HFF-Myc (cell line): ENCODE measurements at places on chromosomes 5 and 9.

GRCh38 chr5:57232293-57233033 lies 58.6 kb downstream of the GPBP1 start:
- DNase-seq = no peak

- DNase-seq = no peak
Observed at GRCh38 chr5:93602241-93603077, 19.4 kb downstream of the NR2F1 start.

DNA sequence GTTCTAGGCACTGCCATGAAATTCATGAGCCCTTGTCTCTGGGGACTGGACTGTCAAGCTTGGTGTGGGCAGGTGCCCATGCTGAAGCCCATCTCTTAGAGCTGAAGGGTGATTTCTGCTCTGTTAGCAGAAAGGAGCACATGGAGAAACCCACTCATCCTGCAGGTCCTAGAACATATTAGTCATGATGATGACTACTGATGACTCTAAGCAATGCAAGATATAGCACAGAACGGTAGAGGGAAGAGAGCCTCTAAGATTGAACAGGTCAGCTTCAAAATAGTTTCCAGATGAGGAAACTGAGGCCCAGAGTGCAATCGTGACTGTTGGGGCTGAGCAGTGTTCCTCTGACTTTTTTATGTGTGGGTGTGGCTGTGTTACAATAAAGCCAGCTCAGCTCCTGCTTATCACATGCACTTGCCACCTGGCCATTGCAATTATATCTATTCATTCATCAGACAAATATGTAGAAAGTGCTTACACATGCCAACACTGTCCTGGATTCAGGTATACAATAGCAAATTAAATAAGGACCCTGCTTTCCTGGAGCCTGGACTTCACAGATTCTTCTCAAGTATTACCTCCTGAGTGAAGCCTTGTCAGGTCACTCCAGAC lies 140.2 kb upstream of the BRINP1 start:
- DNase-seq = no peak

- DNase-seq = no peak
Observed at GRCh38 chr9:100112677-100113336, 13.8 kb downstream of the INVS start.

DNA sequence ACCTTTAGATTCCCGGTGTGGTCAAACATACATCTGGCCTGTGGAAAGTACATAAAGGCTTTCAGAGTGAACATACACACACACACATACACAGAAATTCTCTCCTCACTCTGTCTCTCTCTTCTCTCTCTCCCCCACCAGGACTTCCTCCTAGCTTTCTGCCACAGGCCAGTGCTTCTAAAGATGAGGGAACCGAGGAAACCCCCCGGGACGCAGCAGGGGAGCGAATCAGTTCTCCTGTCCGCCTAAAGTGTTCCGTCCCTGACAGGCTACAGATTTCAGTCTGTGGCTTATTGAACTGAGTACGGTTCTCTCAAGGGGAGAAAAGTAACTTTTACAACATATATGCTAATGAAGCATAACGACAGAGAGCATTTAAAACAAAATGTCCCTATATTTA lies 75.8 kb downstream of the MED27 start:
- no peak for DNase-seq

DNA sequence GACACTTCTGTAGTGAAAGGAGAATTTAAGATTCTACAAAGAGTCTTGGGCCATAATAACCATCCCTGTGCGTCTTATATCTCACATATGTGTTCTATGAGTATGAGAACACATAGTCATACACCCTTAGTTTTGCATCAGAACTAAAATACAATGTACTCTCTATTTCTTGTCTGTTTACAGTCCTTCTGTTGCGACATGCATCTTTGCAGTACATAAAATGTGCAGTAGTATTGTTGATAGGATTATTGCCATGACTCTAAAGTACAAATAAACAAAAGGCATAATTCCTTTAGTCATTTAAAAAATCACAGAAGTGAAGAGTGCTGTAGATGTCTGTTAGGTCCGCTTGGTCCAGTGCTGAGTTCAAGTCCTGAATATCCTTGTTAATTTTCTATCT lies 201.9 kb downstream of the NR3C1 start:
- no peak for DNase-seq

GRCh38 chr9:83056174-83056573 lies 6.8 kb downstream of the RASEF start:
- DNase-seq = no peak

- DNase-seq = peak; percentile 53
Observed at GRCh38 chr9:34070606-34071324, 22.1 kb upstream of the UBAP2 start.

DNA sequence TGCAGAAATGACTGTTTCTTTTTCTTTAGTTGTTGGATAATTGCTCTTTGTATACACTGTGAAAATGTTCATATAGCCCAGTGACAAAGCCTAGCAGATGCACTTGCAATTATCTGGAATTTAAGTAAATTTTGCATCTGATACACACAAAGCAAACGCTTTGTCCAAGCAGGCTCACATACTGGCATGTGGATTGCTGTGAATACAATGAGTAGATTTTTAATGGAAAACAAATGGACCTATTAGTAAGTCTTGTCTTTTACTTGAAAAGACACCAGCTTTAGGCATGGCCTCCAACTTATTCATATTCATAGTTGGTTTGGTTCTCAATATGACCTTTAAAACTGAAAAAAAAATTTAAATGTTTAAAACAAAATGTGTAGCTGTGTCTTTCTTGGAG lies 1299.8 kb upstream of the WWC1 start:
- DNase-seq = no peak

- DNase-seq = no peak
Observed at GRCh38 chr5:141245250-141245717, at the start of gene PCDHB15. Gene PCDHB15, plus strand, starts transcription at chr5:141245395. Its CDS starts 184 bp downstream, at chr5:141245579.

DNA sequence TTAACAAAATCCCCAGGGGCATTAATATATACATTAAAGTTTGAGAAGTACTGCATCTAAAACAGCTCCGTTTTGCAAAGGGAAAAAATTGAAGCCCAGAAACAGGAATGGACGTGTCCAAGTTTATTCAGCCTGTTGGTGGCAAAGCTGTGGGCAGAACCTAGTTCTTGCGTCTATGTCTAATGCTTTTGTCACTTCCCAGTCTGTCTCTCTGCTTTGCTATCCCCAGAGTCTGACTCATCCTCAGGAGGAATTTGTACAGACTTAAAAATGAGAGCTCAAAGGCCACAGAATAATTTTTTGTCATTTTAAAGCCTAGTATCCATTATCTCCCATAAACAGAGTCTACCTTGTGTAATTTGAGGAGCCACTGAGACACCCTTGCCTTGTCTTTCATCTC lies 330.9 kb upstream of the GRIA1 start:
- DNase-seq = no peak

DNA sequence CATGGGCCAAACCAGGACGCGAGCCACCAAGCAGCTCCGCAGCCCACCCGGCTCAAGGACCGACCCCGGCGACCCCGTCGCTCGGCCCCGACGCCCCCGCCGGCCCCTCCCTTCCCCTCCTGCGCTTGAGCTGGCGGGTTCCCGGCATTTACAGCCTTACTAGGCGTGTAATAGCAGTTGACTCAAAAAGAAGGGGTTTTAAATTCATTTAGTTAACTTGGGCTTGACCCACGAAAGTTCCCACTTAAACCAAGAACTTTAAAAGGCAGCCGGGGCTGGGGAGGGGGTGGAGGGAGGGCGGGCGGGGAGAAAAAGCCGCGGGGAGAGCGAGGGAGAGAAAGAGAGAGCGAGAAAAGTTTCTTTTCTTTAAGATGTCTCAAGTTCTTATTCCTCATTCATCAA lies 636 bp downstream of the PRDM12 start:
- DNase-seq = no peak

DNA sequence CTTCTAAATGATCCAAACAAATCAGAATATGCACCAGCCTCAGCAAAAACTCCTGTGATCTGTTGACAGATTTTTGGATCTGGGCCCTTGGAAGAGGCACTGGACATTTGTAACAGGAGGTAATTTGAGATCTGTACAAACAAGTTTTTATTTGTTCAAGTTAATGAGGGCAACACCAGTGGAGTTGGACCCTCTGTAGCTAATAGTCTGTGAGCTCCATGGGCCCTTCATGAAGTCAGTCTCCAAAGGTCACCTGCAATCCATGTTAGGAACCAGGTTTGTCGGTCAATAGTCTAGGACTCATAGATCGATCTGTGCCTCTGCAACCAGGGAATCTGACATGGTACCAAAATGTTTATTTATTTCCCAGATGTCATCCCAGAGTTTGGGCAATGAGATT lies 40.9 kb downstream of the PAM start:
- DNase-seq = no peak

- no peak for DNase-seq
Observed at GRCh38 chr9:112484607-112485006, 2.0 kb upstream of the KIAA1958 start.

- no peak for DNase-seq
Observed at GRCh38 chr5:91183743-91184142, 199.4 kb downstream of the ARRDC3 start.

- no peak for DNase-seq
Observed at GRCh38 chr5:35281613-35282012, 51.3 kb upstream of the PRLR start.

DNA sequence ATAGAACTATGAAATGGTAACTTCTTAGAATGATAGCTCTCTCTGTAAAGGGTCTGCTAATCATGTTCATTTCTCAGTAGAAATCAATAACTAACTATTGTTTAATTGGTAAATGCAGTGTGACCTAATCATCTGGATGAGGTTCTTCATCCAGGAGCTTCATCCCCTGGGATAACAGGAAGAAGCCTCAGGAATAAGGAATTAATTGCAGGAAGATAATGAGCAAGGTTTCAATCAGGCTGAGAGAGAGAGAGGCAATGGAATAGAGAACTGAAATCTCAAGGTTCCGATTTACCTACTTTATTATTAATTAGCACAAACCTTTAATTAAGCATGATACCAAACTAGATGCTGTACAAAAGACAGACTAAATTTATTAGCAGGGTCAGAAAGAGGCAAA lies 499.7 kb downstream of the MAT2B start:
- DNase-seq = no peak

GRCh38 chr9:131715906-131716305 lies 24.0 kb downstream of the RAPGEF1 start:
- no peak for DNase-seq

- DNase-seq = no peak
Observed at GRCh38 chr9:114214181-114214580, 58.8 kb downstream of the COL27A1 start.

GRCh38 chr5:157290156-157290980 lies 24.4 kb downstream of the CYFIP2 start:
- DNase-seq = no peak

DNA sequence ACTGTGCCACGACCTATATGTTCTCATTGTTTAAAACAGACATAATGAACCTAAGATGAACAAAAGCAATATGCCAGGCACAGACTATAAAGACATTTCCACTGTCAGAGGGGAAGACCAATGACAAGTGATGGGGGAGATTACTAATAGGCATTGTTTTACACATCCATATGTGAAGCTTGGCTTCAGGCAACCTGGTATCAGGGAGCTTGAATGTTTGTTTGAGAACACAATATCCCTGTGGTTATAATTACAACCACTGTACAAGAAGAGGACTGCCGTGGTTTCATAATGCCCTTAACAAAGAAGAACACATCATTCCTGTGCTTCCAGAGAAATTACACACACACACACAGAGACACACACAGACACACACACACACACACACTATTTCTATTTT lies 385.7 kb downstream of the BNC2 start:
- no peak for DNase-seq

GRCh38 chr9:72909428-72909827 lies 43.4 kb downstream of the ALDH1A1 start:
- DNase-seq = no peak

DNA sequence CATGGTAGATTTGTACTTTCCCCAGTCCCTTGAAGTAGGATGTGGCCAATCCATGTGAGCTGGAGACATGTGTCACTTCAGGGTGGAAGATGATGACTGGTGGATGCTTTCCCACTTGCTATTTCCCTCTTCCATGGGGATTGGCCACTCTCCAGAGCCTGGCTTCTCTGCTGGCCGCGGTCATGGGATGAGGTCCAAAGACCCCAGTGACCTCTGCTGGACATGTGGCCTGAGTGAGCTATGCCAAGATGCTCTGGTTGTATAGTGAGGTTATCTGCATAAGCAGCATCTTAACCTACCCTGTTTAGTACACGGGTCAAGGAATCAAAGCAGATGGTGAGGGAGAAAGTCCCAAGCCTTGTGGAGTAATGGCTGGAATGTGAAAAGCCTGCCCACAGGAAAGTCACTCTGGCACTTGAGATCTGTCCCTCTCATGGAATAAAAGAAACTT lies 47.1 kb downstream of the SH3PXD2B start:
- no peak for DNase-seq

DNA sequence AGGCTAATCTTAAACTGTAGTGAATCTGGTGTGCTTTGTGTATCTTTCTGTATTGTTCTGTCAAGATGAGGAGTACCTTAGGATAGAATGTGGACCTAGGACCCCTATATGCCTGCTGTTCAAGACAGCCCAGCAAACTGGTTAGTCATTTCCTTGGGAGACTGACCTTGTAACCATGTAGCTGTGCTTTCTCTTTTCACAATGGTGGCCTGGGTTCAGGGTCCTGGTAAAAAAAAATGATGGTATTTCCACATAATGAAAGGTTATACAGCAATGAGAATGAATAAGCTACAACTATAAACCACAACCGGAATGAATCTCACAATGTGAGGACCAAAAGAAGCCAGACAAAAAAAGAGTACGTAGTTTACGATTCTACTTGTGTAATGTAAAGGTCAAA lies 36.4 kb upstream of the F2RL1 start:
- DNase-seq = no peak

DNA sequence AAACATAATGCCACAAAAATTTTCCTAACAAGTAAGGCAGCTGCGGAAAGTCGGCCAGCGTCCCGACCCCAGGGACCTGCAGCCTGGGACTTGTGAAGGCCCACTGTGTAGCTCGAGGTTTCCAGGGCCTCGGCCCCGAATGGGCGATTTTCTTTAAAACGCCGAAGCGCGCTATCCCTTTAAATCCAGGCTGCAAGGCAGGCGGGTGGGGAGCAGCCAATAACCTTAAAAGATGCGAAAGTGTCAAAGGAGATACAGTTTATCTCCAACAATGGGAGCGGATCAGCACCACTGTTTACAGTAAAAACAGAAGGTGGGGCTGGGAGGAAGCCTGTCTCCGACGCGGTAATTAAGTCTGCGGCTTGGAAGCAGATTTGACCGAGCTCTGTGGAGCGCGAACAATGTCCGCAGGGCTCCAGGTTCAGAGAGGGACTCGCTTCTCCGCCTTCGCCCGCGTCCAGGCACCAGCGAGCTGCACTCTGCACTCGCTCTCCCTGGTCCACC lies 1.7 kb upstream of the ZSWIM6 start:
- no peak for DNase-seq

- no peak for DNase-seq
Observed at GRCh38 chr5:39654715-39655114, 229.9 kb upstream of the DAB2 start.

DNA sequence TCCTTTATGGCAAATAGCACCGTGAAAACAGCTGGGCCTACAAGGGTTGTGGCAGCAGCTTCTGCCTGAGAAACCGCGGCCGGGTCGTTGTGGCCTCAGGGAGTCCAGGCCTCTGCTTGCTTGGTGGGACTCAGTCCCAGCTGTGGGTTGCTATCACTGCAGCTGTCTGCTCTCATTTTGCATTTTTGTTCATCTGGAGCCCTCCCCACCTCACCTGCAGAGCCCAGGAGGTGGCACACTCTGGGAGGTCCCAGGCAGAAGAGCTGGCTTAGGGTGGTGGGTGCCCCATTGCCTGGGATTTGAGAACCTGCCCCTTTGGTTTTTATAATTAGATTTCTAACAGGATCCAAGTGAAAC lies 138.4 kb downstream of the GADD45G start:
- DNase-seq = no peak
